ENCODE measurements at places on chromosomes 2 and 18.

- peak; percentile 19 for DNase-seq
Measured at GRCh38 chr2:236179236-236180075, 11.3 kb upstream of the GBX2 start.

- no peak for DNase-seq
Measured at GRCh38 chr18:40283560-40283959, 1671.5 kb upstream of the PIK3C3 start.

GRCh38 chr2:9207641-9208311 is 1.2 kb downstream of the ASAP2 start:
- DNase-seq, result peak; percentile 50

DNA sequence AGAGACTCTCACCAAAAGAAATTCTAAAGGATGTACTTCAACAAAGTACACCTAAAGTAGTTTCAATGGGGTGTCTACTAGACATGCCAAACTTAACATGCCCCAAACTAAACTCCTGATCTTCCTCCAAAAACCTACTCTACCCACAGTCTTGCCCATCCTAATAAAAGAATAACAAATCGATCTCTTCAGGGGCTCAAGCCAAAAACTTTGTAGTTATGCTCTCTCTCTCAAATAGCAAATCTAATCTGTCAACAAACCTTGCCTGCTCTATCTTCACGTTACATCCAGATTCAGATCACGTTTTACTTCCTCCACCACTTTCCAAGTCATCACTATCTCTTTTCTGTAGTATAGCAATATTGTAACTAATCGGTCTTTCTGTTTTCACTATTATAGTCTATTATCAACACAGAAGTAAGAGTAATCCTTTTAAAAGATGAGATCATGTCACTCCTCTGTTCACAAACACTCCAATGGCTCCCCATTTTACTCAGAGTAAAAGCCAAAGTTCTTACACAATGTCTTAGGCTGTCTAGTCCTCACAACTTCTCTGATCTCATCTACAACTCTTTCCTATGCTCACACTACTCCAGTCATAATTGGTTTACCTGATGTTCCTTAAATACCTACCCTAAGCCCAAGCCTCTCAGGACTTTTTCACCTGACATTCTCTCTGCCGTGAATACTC is 79.9 kb downstream of the THADA start:
- no peak for DNase-seq

DNA sequence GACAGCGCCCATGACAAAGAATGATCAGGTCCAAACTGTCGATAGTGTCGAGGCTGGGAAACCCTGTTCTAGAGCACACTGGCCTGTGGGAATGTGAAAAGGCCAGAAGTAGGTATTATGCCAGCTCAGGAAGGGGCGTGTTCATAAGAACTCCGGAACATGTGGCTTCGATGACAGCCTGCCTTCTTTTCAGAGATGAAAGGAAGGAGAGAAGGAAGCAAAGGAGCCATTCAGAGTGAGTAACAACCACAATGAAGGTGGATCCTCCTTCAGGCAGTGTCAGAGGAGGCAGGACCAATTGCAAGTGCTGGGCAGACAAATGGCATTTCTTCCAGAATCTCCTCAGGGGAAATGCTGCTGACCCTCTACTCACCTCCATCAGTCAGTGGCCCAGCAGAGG is 58.5 kb downstream of the NCKAP5 start:
- no peak for DNase-seq

GRCh38 chr2:203535078-203535783 is at the start of gene RAPH1:
Gene RAPH1, minus strand, starts transcription at chr2:203535301. Its CDS starts 39,948 bp downstream, at chr2:203495353.
- DNase-seq, result peak; percentile 59

DNA sequence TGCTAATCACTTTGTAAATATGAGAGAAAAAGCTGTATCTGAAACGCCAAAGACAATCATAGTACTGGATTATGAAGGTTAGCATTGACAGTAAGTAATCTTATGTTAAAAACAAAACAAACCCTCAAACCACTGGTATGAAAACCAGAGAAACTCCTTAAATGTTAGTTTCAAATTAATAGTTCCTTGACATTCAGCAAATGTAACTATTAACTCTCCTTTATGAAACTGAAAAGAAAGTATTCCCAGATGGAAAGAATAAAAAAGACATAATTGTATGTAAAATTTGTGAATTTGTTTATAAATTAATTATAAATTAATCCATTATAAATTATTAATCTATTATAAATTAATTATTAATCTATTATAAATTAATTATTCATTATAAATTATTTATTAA is 12.3 kb downstream of the FASTKD1 start:
- no peak for DNase-seq
